NCI-H524 treated with DMSO at 0.1 percent for 48 hours (cell line): ENCODE measurements at places on chromosomes 5 and 9.

- no peak for DNase-seq
Measured at GRCh38 chr5:9790276-9790675, 160.1 kb upstream of the TAS2R1 start.

GRCh38 chr5:41256400-41256799 lies 43.1 kb upstream of the C6 start:
- no peak for DNase-seq

DNA sequence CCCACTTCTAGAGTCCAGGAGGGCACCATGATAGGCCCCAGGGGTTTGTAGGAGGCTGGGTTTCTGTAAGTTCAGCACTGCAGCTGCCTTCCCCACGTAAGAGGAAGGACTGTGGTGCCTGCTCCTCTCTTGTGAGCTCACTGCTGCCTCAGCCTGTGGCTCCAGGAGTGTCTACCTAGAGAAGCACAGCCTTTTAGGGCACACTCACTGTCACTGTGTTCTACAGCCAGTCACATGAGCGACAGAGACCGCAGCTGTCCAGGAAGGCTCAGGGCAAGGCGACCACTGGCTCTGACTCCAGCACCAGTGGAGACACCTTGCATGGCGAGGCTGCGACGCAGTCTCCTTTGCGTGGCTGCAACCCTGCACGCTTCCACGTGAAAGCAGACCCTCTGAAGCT lies 72.8 kb downstream of the OTULIN start:
- DNase-seq: no peak

DNA sequence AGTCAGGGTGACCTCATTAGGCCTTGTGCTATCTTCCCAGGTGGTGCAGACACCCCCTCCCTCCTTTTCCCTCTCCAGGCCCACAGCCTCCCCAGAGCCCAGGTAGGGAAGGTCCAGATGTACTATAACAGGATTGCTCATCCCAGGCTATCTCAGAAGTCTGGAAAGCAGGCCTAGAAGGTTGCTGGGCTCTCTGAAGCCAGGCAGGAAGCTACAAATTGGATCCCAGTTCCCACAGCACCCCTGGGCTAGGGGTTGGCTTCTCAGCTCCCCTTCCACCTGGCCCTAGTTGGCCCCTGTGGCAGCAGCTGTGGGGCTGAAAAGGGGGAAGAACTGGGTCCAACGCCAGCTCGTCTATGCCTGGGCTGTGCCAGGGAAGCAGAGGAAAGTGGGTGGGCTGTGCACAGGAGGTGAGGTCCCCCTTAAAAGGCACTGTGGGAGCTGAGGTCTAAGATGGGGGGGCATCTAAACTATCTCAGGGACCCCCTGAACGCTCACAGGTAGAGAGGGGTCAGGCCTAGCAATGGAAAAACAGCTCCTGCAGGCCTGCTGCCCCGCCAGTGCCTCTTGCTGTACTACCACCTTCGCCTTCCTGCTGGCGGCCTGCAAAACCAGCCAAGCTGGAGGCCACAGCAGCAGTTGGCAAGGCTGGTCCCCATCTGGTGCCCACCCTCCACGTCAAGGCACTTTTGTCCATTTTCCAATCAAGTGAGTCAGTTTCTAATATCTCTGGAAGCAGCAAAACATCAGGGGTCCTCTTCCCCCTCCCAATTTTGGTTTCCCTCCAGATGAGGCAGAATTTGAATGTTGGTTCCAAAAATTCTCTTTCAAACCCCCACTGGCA lies 13.3 kb upstream of the PSMD5 start:
- DNase-seq: no peak

DNA sequence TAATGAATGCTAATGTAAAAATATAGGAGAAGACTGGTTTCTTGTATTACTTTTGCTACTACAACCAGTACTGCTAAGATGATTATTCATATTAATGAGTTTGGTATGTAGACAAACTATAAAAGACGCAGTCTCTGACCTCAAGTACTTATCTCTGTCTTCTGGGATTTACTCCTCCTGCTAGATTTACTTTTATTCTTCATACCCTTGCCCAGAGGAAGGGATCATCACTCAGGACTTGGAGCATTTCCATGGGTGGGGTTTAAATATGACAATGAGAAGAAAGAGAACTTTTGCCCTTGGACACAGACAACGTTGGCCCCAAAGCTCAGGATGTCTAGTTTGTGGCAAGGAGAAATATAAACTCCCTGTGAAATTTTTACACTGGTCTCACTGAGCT lies 126.1 kb downstream of the BNC2 start:
- DNase-seq: no peak

DNA sequence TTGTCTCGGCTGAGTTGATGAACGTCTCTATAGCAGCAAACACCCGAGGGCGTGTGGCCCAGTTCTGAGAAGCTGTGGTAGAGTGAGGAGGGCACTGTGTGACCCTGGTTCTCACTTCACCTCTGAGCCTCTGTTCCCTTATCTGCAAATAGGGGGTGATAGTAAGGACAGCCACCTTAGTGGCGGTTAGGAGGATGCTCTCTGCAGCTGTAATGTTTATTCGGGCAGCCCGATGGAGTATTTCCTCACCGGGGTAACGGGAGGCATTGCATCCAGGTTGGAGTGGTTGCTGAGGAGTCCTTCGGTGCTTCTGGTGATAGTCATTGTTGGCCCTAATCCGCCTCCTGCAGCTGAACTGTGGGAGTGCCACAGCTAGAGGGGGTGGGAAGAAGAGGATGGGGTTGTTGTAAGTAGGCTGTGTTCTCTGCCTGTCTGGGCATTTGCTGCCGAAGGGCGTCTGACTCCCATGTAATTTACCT lies 13.9 kb downstream of the PRRC2B start:
- peak; percentile 60 for DNase-seq

- DNase-seq: no peak
Measured at GRCh38 chr9:83965350-83966208, 14.4 kb downstream of the HNRNPK start.

DNA sequence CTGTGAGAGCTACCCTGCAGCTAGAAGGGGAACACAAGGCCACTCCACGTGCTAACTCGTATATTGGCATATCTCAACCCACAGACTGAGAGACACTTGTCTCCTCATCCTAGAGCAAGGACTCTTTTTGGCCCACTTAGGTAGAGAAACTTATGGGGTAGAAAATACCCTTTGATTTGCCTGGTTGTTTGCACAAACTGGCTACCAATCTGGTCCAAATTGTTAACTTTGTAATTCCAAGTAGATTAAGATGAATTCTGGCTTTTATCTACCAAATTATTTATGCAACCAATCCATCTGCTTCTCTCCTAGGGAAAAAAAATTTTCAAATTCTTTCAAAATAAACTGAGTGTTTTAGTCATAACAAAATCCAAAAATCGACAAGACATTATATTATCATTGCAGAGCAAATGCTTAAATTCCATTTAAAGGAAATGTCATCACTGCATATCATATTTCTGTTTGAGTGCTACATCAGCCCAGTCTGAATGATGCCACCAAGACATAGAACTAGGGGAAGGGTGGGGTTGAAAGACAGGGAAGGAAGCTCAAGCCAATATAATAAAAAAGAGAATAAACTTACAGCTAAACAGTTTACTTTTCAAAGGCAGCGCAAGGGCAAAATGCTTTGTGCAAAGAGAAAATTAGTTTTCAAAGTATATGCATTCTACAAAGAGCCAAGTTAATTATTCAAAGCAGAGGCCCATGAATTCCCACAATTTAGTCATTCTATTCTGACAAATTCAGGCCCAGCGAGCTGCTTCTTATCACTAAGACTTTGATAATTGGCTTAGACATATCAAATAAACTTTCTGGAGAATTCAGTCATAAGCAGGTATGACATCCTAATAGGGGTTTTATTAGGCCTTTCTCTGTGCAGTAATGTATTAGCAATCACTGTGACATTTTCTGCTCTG lies 198.0 kb downstream of the CAAP1 start:
- no peak for DNase-seq

GRCh38 chr9:134380542-134381271 lies 54.5 kb downstream of the RXRA start:
- no peak for DNase-seq

DNA sequence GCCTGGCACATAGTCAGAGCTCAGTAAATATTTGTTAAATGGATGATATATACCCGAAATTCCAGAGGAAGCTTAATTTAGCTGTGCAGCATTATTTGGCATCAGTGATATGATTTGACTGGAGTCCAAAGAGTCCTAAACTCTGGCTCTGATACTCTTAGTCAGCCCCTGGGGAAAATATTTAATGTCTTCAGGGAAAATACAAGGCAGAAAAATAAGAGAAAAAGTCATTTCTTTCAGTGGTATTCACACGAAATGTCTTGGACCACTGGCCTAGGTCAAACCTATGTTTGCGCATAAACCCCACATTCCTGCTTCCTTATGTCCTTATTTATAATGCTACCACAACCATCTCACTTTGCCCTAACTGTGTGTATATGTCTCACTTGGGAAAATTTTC lies 23.8 kb downstream of the GLRA1 start:
- no peak for DNase-seq

DNA sequence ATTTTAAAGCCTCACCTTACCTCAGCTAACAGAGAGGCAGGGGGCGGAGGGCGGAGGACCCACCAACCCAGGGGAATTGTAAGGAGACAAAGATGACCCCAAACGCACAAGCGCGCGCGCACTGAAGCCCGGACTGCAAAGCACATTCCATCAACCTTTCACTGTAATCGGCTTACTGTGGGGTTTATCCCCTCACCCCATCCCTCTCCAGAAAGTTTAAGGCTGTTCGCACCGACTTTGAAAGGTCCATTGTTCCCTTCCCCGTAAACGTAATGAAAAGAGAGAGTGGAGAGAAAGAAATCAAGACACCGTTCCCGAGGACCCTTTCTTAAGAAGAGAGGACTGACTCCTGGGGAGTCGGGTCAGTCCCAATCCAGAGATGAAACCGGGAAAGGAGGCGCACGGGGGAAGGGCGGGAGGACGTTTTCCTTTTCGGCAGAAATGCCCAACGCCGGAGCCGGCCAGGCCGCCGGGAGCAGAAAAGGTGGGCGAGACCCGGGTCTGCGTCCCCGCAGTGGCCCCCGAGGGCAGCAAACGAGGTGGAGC lies 464 bp downstream of the CEMIP2 start:
- no peak for DNase-seq

GRCh38 chr5:4901924-4902323 lies 238.2 kb upstream of the ADAMTS16 start:
- no peak for DNase-seq

- DNase-seq: peak; percentile 9
Measured at GRCh38 chr5:93915142-93915553, 173.7 kb upstream of the POU5F2 start.

GRCh38 chr5:116759860-116760640 lies 185.4 kb upstream of the SEMA6A start:
- DNase-seq: peak; percentile 24

DNA sequence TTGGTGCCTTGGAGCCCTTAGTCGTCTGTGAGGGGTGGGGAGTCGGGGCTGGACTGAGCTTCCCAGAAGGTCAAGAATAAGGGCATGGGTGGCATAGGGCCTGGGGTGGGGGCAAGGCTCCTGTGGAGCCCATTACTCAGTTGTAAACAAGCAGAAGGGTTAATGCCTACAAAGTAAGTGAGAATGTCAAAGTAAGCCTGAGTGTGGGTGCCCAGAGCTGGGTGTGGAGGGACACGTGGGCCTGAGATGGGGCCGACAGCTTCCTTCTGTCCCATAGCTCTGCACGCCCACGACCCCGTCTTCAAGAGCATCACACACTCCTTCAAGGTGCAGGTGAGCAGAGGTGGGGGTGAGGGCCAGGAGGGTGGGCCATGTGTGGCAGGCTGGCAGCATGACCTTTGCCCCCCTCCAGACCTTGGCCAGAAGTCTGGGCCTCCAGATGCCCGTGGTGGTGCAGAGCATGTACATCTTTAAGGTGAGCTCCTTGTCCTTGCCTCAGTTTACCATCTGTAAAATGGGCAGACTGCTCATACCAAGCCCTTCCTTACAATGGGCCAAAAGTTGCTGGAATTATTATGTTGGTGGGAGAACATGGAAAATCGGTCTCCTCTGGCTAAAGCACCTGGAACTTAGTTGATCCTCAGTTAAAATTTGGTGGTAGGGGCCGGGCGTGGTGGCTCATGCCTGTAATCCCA lies 11.1 kb downstream of the DOLK start:
- DNase-seq: no peak

GRCh38 chr9:110066929-110067716 lies 140.8 kb downstream of the C9orf152 start:
- DNase-seq: no peak

- no peak for DNase-seq
Measured at GRCh38 chr5:29170599-29170998, 2022.9 kb upstream of the CDH6 start.

DNA sequence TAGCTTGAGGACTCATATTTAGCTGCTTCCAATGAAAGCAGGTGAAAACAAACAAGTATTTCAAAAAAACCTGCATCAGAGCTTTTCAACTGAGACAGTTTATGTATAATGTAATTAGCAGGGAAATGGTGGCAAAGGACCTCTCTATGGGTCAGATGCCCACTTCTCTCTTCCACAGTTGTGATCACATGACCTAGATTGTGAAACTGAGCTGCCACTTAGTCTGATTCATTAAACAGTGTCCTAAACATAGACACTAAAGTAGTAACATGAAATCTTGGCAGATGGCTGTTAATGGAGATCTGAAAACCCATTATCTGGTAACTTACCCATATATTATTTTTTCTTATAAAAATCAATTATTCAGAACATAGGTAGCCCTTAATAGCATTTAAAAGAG lies 663.6 kb upstream of the RIOK2 start:
- DNase-seq: no peak

- no peak for DNase-seq
Measured at GRCh38 chr5:82107267-82107666, 135.4 kb downstream of the ATG10 start.

- DNase-seq: no peak
Measured at GRCh38 chr5:126818736-126819135, 41.8 kb downstream of the LMNB1 start.

DNA sequence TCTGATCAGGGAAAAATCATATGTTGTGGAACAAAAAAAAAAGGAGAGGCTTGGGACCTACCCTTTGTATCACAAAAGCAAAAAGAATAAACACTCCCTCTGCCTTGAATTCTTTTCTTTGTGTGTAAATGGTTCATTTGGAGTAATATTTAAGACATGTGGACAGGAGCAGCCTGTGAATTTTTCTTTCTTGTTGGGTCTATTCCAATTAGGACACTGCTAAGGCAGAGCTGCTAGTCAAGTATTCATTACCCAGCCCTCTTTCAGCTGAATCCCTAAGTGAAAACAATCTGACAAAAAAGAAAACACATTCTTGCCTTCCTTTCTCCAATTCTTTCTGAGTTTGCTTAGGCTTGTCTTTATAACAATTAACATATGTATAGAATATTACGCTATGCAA lies 330.0 kb downstream of the EBF1 start:
- no peak for DNase-seq
